ENCODE measurements at places on chromosomes 3 and 15.

DNA sequence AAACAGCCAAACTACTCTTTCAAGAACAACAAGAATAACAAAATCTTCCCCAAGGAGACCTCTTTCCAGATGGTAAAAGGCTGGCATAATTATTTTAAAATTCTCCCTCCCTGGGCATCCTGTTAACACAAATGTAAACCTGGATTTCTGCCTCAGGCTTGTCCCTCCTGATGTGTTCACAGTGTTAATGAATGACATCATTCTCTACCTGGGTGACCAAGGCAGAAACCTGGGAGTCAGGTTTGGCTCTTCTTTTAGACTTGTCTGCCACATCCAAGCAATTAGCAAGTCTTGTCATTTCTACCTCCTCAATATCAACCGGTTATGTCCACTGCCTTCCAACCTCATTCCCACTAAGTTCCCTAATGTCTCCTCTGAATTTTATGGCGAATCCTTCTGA lies 368.7 kb upstream of the TBL1XR1 start:
- no peak for DNase-seq

- no peak for DNase-seq
These were observed 12.9 kb downstream of the CCDC80 start for GRCh38 chr3:112627919-112628466.

DNA sequence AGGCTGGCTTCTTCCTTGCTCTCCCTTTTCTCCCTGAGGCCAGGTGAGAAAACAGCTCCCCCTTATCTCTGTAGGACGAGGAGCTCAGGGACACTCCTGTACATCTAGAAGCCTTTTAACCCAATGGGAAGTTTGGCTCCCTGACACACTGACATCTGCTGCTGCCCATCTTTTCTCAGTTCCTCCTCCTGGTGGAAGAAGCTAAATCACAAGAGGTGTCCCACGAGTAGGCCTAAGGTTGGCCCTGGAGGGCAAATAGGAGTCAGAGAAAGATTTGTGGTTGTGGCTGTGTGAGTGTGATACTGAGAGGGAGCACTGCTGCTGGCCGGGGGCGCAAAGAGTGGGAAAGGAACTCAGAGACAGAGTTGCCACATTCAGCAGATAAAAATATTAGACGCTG lies 49.5 kb downstream of the ARHGAP31 start:
- no peak for DNase-seq

DNA sequence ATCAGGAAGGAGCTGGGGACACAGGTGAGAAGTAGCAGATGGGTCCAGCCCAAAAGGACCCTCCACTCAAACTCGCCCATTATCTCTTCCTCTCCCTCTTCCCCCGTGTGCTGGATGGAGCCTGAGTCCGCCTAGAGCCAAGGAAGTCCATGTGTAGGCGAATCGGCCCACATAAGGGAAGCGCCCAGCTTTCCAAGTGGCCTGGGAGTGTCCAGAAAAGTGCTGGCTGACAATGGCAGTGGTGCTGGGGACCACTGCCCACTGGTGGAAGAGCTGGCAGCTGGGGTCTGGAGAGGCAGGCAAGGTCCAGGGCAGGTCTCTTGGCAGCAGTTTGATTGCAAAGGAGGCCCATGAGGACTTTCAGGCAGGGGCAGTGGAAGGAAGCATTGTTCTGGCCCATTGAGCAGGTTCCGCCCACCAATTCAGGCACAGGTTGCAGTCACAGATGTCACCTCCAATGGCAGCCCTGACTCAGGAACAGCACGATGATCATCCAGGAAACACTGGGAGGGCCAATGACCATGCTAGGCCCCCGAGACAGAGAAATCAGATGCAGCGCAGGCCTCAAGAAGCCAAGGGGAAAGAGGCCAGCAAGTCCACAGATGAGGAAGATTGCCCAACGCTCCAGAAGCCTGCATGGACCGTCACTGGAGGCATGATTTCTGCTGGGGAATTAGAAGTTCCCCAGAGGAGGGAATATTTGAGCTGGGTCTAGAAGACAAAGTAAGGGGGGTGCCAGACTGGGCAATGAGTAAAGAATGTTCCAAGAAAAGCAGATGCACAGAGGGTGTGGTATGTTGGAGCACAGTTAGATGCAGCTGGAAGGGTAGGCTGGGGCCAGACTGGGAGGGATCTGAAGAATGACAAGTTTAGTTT lies 3.0 kb downstream of the MFGE8 start:
- DNase-seq = no peak

All from activated T-cell treated with anti-CD3 and anti-CD28 coated beads, Interleukin-2, amount 50 U/mL, for 1 hour (primary cell).